SIG-M5 (cell line): ENCODE measurements at places on chromosomes 6 and 20.

- no peak for DNase-seq
Measured at GRCh38 chr20:23205211-23205610, 119.1 kb upstream of the CD93 start.

GRCh38 chr20:62850333-62850974 is 11.2 kb downstream of the TCFL5 start:
- DNase-seq: no peak

GRCh38 chr20:1075616-1076015 is 42.8 kb upstream of the PSMF1 start:
- DNase-seq: no peak

GRCh38 chr20:59042151-59042795 is at the start of gene PRELID3B:
PRELID3B (minus strand) TSS chr20:59042786; CDS start chr20:59042730, 56 bp downstream.
- DNase-seq: no peak
